ENCODE measurements at places on chromosomes 11 and 22.

DNA sequence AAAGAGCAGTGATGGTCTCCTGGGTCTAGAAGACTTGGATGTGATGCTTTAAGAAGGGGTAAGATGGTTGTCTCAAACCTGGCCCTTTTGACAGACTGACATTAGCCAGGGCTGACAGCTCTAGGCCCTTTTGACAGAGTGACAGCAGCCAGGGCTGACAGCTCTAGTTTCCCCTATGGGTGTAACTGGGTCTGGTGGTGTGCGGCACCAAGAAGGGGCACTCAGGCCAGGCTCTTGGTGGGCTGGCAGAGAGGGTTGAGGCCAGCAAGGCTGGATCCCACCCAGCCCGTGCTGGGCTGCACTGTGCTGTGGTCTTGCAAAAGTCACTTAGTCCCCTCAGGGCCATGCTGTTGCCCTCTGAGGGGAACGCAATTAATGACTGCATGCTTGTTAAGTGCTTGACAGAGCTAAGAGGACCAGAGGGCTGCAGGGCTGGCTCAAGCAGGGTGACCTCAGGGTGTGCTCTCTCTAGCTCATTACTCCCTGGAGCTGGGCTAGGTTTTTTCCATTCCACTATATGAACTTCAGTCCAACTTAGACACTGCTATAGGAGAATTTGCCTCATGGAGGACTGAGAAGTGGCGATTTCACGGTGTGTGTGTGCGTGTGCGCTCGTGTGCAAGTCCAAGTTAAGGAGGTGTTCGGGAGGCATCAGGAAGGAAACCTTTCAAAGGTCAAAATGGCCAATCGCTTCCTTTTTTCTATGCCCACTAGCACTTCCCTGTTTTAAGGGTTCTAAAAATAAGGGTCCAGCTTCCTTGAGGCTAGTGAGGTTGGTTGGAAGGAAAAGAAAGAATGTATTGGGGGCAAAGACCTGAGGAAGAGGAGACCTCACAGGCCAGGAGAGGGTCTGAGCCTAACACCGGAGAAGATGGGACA lies 4.4 kb downstream of the UBASH3B start:
- DNase-seq: no peak

DNA sequence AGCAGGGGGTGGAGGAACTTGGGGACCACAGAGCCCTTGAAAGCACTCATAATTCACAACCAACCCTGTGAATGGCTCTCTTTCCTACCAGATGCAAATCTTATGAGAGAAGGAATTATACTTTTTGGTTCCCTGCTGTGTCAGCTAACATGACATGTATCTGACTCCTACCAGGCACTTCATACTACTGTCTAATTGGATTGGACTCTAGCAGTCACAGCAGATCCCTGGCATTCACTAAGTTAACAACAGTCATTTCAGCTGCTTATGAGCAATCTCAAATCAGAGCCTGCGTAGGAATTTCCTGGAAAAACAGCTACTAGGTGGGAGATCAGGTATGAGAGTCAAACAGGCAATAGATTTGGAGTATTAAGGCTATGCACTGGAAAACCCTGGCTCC lies 11.1 kb upstream of the ENDOD1 start:
- no peak for DNase-seq

DNA sequence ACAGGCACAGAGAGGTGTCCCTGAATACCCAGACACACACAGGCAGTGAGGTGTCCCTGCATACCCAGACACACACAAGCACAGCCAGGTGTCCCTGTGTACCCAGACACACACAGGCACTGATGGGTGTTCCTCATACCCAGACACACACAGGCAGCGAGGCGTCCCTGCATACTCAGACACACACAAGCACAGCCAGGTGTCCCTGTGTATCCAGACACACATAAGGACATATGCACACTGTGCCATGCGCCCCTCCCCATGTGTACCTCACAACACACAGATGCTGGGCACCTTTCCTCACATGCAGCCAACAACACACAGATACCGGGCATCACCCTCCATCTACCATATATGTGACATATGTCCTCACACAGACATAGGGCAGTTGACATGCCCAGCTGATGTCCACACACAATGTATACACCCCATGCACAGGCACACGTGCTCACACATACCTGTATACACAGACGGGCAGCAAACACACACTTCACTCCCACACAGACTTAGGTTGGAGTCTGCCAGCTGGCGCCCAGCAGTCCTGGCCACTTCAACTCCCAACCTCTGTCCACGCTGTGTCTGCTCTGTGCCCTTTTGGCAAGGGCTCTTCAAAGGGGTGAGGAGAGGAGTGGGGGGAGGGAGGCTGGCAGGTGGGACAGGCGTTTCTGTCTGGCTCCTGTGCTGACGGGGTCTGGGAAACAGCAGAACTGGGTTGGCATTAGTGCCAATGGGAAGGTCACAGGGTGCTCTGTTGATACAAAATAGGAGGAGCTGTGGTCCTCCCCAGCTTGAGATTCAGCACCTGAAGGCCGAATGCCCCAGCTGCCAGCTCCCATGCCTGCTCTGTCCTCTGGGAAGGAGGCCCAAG lies 69.4 kb upstream of the ALX4 start:
- DNase-seq: no peak

DNA sequence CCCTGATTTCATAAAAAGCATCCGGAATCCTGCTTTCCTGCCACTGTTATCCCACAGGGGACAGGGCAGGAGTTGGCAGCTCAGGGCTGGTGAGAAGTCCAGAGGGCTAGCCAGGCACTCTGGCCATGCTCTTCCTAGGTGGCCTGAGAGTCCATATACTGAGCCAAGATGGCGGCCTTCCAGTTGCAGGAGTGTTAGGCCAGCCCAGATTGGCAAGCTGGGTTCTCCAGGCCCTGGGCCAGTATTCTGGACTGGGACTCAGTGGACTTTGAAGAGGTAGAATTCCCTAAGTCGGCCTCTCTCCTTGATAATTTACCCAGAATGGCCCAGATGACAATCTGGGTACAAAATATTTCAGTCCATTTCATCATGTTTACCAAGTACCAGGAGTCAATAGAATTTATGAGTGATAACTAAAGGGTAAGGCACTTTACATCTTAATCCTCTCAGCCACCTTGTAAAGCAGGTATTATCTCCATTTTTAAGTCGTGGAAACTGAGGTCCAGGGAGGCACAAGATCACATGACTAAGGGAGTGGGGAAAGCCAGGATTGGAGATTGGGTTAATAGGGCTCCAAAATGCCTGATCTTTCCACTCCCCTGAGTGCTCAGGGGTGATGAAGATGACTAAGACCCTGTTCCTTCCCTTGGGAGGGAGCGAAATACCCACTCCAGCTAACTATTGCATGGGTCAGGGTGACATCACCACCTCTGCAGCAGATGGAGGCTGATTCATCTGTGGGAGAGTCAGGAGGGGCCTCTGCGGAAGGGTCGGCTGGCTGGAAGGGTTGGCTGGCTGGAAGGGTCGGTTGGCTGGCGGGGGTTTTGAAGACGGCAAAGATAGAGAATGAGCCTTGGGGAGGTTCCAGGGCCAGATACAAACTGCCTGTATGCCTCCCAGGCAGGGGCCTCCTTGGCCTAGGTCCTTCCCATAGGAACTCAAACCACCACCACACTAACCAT lies 1.2 kb upstream of the MICALL1 start:
- DNase-seq: no peak

DNA sequence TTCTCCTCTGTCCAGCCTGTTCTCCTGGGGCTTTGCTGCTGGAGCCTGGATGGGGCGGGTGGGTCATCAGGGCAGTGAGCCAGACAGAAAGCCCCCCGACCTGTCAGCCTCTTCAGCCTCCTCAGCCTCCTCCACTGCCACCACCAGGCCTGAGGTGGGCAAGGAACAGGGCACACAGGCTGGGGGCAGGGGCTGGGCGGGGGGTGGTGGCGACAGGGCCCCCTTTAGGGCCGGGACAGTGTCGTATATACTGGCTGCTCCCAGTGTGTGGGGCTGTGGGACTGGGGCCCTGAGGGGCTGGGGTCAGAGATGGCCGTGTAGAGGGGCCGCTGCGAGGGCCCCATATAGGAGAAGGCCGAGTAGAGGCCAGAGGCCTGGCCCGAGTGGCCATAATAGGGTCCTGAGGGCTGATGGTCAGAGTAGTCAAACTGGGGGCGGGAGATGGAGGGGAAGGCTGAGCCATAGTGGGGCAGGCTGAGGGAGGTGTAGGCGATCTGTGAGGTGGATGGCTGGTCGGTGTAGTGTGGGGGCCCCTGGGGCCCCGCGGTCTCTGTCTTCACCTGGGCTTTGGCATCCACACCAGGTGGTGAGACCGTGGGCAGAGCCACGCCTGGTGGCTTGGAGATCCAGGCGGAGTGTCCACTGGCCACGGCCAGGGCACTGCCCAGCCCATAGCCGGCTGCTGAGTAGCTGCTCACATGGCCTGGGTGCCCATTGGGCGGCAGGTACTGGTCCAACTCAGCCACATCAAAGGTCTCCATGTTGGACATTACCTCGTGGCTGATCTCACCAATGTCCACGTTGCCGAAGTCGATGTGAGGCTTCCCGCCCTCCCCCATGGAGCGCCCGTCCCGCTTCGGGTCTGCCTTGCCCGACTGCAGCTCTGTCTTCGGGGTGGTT lies 10.8 kb downstream of the SOX10 start:
- DNase-seq: no peak

GRCh38 chr11:75867778-75868374 lies 52.9 kb downstream of the UVRAG start:
- peak; percentile 17 for DNase-seq

- DNase-seq: no peak
These were observed 5.6 kb upstream of the SYT8 start for GRCh38 chr11:1829039-1829820.

DNA sequence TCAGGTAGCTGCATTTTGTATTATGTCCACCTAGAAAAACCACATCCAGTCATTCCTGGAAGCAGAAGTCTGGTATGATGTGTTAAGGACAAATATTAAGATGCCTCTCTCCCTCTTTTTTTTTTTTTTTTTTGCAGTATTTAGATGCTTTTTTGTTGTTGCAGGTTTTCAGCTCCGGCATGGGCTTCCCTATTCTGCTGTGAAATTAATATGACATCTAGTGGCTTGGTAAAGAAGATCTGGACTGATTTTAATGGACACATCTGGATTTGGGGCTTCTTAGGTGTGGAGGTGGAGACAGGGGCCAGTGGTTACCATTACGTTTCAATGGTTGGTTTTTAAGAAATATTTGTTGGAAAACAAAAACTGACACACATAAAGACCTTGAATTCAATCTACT lies 47.5 kb upstream of the RASSF10 start:
- no peak for DNase-seq

- no peak for DNase-seq
These were observed 20.1 kb upstream of the NNMT start for GRCh38 chr11:114276077-114276476.

GRCh38 chr22:35418088-35418487 lies 18.1 kb downstream of the MCM5 start:
- DNase-seq: no peak

DNA sequence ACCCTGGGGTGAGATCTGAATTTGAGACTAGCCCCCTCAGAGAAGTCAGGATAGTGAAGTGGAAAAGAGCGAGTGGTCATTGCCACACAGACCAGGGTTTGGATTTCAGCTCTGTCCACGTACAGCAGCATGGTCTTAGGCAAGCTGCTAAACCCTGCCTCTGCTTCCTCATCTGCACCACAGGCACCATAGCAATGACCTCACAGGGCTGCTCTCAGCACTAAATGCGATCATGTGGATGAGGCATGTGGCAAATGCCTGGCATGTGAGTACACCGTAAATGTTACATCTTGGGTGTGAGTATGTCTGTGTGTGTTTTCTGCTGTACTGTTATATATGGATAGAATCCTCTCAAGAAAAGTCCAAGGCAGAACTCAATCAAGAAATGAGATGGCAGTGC lies 15.8 kb downstream of the NAV2 start:
- no peak for DNase-seq

DNA sequence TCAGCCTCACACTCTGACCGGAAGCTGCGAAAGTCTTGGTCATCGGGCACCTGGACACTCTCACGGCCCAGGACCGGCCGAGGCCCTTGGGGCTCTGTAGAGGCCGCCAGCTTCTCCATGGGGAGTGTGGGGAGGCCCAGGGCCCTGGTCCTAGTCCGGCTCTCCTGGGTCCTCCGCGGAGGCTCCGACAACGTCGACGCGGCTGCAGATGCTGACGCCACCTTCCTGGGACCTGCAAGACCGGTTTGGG lies 12.9 kb downstream of the STARD10 start:
- DNase-seq: no peak

DNA sequence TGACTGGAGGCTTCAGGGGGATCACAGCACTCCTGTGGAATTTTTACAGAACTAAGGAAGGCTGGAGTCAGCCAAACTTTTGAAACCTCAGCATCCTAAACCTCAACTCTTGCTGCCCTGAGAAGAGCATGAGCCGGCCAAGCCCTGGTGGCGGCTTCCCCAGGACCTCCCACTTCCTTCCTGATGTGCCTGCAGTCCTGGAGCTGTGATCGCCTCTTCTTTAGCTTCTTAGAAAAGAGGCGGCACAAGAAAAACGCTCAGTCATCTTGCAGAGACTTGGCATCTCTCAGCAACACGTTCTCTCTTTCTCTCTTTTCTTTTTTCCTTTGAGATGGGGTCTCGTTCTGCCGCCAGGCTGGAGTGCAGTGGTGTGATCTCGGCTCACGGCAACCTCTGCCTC lies 40.4 kb upstream of the AMPD3 start:
- no peak for DNase-seq

GRCh38 chr22:28943501-28943879 lies 60.1 kb downstream of the ZNRF3 start:
- no peak for DNase-seq

Measured in forelimb muscle (tissue), 1 donor.